ENCODE measurements at places on chromosomes 4 and X. TPM values are rescaled to one million over a fixed set of nuclear protein-coding genes. Genes with fewer than 3 reads are reported as not detected.

GRCh38 chr4:23811161-23811560 is 78.7 kb downstream of the PPARGC1A start:
- no peak for DNase-seq

GRCh38 chrX:22538580-22538979 is 265.9 kb downstream of the CBLL2 start:
- DNase-seq, result no peak

DNA sequence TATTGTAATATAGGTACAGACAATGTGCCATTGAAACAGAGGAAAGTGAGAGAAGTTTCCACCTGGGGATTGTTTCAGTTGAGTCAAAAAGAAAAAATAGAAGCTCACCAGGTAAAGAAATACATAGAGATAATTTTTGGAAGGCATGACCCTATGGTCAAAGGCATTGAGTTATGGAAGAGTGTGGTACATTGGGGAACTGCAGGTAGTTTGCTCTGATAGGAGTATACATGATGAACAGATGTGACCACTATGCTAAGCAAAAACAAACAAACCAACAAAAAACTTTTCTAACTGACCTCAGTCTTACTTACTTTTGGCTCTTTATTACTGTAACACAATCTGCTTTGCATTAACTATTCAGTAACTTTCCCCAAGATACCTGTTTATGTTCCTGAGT is 85.9 kb downstream of the UGT8 start:
- DNase-seq, result no peak

- DNase-seq, result peak; percentile 34
Observed at GRCh38 chr4:71270901-71271300, 67.9 kb upstream of the SLC4A4 start.

DNA sequence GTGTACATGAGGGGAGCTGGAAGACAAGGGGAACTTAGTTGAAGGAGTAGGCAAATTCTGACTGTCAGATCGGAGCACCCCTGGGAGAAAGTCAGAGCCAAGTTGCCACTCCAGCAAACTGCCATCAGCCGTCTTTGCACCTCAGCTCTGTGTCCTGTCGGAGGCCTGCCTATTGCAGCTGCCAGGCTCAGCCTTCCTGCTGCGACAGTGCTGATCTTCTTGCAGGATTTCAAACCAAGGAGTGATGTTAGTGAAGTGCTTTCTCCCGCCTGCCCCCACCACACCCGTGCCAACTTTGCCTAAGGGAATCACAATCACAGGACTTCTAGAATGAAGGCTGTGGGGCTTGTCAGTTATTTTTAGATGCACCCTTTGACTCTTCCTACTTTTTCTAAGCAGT is 185.3 kb downstream of the KIT start:
- DNase-seq, result no peak

KLKB1 gene
- 1.2 TPM for total RNA-seq

GRCh38 chrX:39874202-39874816 is 223.4 kb downstream of the BCOR start:
- no peak for DNase-seq

GRCh38 chrX:68998716-68999115 is 166.5 kb downstream of the PJA1 start:
- DNase-seq, result peak; percentile 30

DNA sequence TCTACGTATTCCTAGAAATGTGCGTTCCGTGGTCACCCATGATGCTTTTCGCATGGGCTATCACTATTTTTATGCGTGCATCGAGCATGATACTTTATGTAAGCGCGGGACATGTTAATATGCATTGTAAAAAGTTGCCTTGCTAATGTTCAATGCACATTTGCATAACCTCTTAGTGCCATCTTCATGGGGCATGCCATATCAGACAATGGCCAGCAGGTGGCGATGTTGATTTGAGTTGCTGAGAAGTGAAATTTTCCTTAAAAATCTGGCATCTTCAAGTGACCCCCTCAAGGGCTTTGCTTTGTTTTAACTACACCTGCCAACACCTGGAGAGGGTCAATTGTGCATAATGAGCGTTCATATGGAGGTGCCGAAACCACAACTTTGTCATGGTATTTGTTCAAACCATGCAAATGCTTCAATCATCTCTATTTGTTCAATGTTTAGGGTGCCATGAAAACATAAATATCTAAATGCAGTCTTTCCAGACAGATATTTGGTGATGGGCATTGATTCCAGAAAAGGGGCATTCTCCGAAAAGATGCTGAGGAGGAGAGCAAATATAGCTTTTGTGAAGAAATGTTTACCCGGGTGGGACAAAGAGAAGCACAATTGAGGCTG is 833.9 kb upstream of the PRKX start:
- DNase-seq, result peak; percentile 28

NEUROG2 gene
- not detected for total RNA-seq

DNA sequence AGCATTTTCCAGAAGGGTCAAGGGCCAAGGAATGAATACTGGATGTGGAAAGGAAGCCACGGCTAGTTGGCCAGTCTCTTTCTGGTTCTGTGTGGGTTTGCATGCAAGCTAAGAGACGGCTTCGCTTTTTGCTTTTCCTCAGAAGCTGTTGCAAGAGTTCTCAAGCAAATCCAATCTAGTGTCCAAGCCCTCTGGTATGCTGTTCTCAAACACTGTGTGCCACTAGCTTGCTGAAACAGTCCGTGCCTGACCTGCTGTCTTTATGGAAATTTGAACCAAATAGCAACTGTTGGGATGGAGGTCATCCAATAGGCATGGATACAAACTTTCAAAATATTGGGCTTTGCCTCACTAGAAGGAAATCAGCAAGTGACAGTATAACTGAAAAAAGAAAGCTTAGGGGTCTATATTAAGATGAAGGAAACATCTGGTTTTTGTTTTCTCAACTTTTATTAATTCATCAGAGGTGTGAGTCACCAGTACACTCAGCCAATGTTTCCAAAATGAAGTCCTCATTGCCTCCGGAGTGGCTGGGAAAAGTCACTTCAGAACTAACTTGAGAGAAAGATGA is 70.5 kb downstream of the SLC9A6 start:
- DNase-seq, result no peak

- DNase-seq, result no peak
Observed at GRCh38 chr4:184419976-184420375, 54.4 kb downstream of the IRF2 start.

PRDM8 gene
- total RNA-seq, result 0.64 TPM

GRCh38 chr4:86032476-86033022 is 327.3 kb downstream of the MAPK10 start:
- DNase-seq, result no peak

GRCh38 chrX:1531096-1531890 is 5.7 kb downstream of the P2RY8 start:
- DNase-seq, result no peak

DNA sequence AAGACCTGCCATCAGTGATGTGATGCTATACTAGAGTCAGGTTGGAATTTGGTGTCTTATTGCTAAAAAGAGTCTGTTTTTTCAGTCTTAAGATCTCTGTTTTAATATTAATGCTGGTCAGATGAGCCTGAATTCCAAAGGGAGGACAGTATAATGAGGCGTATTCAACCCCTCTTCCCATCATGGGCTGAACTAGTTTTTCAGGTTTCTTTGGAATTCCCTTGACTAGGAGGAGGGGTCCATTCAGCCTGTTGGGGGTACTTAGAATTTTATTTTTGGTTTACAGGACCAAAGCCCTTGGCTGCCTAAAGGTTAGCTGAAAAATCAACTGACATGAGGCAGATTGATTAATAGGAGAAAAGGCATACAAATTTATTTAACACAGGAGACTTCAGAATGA is 24.1 kb upstream of the PI4K2B start:
- DNase-seq, result no peak

CT55 gene
- not detected for total RNA-seq

SLC25A53 gene
- 6.1 TPM for total RNA-seq

SLC10A7 gene
- total RNA-seq, result 17.0 TPM

Data from left colon (tissue), 2 donors.